ENCODE measurements at places on chromosomes 5 and 9.

- no peak for DNase-seq
These were observed 20.7 kb upstream of the LPCAT1 start for GRCh38 chr5:1544294-1544961.

DNA sequence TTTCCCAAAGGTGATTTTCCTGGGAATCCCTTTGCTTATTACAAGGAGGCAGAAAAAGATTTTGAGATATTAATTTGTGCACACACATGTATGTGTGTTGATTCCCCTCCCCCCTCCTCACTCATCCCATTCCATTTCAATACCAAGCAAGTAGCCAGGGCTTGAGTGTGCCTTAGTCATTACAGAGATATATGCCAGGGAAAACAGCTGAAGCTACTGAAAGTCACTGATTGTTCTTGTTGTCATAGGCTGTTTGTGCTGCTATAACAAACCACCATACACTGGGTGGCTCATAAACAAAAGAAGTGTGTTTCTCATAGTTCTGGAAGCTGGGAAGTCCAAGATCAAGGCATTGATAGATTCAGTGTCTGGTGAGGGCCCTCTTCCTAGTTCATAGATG, 158.6 kb downstream of the BAAT start:
- DNase-seq = no peak

DNA sequence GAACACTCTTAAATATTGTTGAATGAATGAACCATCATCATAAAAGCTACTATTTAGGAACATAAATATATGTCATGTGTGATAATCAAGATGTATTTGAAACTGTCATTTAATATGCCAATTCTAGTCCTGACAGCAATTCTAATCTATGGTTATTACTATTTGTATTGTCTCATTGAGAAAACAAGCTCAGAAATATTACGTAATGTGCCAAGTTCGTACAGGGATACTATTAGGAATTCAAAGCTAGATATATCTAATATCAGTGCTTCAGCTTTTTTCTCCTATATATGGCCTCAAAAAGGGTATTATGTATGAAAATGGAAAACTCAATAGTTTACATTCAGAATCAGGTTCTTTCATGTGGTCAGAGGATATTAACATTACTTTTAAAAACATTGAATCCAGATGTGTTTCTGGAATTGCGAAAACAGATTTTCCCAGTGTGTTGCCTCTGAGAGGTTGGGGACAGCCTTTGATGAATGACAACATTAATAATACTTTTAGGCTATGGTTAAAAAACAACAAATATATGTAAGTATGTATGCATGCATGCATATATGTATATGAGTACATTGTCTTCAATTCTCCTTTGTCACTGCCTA, 95.1 kb downstream of the KCTD16 start:
- DNase-seq = no peak

DNA sequence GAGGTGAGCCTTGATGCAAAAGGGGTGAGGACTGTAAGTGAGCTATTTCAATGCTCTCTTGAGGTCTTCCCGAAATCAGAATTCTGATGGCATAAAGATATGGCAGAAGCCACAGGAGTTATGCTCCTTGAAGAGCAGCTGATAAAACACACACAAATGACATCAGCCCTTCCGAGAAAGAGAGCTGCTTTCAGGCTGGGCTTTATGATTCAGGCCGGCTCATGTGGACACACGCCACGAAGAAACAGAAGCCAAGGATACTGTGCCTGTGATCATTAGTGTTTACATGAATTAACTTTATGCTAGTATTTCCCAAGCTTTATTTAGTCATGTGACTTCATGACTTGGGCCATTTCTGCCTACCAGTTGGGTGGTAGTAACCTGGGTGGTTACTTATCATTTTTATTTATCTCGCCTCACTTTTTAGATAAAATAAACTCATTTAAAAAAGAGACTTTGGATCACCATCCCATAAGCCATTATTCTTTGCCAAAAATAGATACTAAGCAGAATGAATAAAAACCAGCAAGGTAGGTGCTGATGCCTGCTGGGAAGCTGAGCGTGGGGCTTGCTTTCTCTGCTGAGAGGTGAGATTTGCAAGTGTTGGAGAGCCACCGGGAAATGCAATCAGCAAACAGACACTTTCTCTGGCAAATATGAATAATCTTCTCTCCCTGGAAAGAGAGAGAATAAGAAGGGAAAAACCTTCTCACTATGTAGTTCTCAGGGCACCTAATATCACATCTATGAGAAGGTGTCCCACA, 73.0 kb upstream of the SLC25A51 start:
- no peak for DNase-seq

DNA sequence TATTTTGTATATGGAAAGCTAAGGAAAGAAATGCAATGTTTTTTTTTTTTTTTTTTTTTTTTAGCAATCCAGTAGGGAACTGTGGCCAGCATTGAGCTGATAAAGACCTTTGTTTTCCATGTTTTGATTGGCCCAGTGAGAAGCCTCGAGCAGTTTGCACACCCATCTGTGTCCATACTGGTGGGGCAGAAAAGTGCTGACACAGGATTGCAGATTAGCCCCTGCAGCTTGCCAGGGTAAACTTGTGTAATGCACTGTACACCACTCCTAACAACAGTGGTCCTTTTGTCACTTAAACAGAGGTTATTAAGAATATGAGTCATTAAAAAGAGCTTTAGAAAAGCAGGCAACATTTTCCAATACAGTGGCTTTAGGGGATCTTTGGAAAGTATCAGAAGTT, 132.8 kb upstream of the CDKN2B start:
- DNase-seq = no peak

GRCh38 chr5:157241483-157241882, 24.4 kb upstream of the CYFIP2 start:
- no peak for DNase-seq

DNA sequence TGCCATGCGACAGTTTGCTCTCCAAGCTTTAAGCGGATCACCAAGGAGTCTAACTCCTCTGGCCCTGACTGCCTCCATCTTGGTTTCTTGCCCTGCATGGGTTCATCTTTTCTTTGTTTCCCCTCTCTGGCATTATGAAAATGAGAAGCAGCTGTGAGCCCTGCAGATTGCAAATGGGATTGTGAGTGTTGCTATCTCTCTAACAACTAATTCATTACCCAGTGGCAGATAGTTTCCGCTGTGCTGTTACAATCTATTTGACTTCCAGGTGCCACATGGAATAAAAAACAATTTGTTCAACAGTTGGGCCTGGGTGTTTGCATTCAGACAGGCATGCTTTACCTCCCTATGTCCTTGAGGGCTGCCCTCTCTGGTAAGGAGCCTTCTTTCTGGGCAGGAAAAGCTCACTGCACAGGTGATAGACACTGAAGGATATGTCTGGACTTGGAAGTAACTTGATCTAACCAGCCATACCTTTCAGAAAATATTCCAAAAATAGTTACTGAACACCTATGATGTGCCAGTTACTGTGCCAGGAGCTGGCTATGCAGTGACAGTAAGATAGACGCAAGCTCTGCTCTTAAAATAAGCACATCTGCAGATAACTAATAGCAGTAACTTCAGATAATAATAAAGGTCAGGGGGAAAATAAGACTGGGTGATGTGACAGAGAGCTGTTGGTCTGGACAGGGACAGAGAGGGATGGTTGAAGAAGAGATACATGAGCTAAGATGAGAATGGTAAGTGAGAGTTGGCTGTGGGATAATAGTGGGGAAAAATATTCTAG, 40.1 kb downstream of the GRIA1 start:
- DNase-seq = no peak
